HS-27A (cell line): ENCODE measurements at places on chromosomes 13 and 19.

GRCh38 chr13:90760639-90761038 is 586.8 kb upstream of the MIR17HG start:
- no peak for DNase-seq

- DNase-seq = no peak
Observed at GRCh38 chr13:22967669-22968068, 213.1 kb upstream of the SGCG start.

DNA sequence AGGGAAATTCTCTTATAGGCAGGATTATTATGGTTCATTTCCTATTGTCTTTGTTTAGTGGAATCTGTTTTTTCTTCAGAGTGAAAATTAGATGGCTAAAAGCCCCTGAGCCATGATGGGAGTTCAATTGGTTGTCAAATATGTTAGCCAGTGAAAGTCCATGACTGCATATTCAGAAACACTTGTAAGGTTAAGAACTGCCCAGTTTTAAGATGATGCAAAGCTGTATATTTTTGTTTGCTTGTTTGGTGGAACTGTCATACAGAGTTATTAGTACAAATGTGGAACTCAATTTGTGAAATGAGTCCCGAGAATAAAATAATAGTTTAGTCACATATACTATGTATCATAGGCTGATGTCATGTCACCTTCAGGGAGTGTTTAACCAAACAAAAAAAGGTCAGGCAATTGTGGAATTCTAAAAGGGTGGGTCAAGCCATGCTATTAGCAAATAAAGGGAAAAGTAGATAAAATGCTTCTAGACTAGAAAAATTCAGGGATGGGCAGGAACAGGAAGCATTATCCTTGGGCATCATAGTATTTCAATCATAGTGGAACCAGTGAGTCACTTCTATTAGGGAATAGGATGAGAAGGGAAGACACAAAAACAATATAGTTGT is 248.3 kb upstream of the SLITRK1 start:
- DNase-seq = no peak

GRCh38 chr19:41597600-41598041 is 21.7 kb downstream of the CEACAM21 start:
- DNase-seq = peak; percentile 48

DNA sequence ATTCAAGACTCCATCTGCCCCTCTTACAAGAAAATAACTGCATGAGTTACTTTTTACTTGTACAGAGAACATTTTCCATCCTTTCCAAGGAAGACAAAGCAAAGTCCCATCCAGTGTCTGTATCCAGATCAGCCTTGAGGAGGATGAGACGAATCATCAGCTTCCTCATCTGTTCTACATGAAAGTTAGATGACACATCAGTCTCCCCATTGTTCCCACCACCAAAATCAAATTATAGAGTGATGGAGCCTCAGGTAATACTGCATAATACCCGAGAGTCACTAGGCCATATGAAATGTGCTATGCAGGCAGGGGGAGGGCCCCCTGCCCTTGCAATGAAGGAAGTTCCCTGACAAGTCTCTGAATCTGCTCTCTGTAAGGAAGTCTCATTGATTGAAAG is 1244.6 kb upstream of the SLC10A2 start:
- no peak for DNase-seq

GRCh38 chr13:53201454-53202225 is 173.0 kb downstream of the OLFM4 start:
- no peak for DNase-seq

DNA sequence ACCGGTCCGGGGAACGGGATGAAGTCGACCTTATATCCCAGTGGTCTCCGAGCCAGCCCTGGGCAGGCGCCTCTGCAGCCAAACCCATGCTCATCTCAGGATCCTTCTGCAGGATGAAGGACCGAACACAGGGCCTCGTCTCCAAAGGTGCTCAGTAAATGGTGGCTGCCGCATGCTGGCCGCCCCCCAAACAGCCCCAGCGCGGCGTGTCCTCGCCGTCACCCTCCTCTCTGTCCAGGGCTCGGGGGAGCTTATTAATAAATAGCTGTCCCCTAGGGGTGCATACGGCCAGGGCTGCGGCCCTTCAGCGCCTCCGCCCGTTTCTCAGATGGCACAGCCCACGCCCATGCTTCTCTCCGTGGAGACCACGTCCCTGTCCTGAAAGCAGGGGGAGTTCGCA is 32.6 kb upstream of the SPACA7 start:
- no peak for DNase-seq

DNA sequence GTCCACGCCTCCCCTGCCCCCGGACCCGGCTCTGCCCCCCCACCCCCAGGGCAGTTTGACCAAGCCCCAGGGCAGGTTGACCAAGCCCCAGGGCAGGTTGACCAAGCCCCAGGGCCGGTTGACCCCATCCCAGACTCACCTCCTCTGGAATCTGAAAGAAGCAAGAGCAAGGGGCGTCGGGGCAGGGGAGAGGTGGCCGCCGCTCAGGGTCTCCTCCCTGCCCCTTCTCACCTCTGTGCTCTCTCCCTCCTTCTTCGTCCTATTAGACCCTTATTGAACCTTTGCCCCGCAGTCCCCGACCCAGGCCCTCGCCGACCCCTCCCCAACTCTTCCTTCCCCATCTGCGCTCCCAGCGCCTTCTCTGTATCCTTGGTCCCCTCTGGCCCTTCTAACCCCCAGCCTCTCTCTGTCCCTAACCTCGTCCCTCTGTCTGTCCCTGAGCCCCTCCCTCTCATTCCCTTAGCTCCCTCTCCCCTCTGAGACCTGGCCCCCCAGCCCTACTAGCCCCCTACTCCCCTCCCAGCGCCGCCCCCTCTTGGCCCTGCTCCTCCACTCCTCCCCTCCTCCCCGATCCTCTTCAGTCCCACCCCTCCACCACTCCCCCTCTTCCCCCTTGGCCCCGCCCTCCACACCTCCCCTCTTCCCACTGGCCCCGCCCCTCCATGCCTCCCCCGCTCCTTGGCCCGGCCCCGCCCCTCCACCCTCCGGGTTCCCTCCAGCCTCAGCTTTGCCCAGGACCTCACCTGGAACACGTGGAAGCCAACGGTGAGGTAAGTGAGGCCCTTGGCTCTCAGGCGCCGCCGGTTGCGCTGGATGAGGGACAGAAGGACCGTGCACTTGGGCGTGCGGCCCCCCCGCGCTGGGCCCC is 7.6 kb downstream of the CAPN12 start:
- DNase-seq = no peak

DNA sequence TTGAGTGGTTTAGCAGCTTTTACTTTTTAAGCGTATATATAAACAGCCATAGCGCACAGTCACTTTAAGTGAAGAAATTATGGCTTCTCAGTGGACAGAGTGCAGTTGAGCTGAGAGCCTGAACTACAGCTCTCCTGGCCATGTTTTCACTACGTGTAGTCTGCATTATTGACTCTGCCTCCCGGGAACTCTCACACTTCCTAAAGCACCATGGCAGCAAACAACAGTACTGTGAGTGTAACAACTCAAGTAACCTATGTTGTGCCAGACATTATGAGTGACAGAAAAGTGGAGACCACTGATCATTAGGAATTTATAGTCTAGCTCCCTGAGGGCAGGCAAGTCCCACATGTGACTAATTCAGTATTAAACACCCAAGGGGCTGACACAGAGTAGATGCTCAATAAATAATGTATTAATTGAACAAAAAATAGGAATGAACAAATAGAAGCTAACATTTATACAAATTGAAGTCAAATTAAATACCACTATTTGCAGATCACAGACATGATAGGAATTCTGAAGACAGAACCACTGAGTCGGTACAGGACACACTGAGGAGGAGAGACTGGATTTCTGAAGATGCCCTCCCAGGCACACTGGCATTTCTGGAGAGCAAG is 19.7 kb downstream of the EFNB2 start:
- DNase-seq = no peak

- no peak for DNase-seq
Observed at GRCh38 chr19:42151782-42152684, 19.8 kb upstream of the POU2F2 start.
